ENCODE measurements at places on chromosomes 11 and 22.
A peak's percentile ranks its signal among the peaks of the same experiment; 100 is the strongest.

DNA sequence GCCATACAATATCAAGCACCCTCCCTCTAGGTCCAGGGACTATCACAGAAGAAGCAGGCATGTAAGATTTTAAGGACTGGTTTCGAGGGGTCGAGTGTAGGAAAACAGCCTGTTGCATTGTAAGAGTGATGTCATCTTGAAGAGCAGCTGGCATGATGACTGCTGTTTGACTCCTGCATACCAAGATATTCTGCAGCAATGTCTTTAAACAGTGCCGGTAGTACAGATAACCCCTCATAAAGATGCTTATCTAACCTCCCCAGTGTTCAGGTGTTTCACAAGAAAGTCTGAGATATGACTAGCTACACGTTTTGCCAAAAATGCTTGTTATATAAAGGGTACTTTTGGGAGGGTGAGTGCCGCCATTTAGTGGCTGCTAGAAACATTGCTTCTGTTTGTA is 12.0 kb downstream of the FAM111A start:
- no peak for DNase-seq

DNA sequence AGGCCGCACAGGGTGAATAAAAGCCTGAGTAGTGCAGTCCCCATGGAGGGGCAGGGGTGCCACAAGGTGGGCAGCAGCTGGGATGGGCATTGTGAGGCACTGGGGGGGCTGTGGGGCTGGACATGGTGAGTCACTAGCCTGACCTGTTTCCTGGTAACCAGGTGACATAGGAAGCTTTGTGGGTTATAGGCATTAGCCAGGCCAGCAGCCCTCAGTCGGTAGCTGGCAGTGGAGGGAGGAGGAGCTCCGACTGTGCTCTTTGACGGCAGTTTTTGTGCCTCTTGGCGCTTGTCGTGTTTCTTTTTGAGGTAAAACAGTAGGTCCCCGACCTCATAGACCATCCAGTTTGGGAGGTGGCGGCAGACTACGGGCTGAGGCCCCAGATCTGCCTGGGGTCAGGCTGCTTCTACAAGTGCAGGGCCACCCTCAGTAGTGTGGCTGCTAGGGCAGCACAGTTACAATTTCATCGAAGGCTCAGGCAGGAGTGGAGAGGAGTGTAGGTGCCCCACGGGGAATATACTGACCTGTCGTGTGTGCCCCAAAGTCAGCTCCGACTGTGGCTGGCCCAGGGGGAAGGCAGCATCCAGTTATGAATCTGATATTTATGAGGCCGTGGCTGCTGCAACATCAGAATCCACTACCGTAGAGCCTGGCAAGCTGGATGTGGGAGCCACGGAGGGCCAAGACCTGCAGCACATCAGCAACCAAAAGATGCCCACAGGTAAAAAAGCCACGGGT is 107.7 kb downstream of the CRYBB2 start:
- no peak for DNase-seq

GRCh38 chr22:50439871-50440331 is 34.9 kb downstream of the SBF1 start:
- no peak for DNase-seq

DNA sequence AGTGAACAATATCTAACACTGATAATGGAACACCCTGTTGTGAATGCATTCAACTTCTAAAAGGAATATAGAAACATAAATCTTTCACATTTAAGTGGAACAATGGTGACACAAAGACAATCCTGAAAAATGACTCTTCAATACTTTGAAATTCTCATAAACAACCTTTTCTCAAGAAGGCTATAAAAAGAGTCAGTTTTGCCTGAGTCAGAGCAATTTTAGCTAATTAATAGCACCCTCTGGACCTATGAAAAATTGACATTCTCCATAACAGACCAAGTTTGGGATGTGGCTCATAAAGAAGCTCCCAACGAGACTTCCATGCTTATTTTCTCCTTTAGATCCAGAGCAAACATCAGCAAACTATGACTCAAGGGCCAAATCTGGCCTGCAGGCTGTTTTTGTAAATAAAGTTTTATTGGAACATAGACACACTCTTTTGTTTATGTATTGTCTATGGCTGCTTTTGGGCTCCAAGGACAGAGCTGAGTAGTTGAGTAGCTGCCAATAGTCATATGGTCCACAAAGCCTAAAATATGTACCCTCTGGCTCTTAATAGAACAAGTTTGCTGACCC is 108.0 kb downstream of the MAML2 start:
- DNase-seq = no peak

DNA sequence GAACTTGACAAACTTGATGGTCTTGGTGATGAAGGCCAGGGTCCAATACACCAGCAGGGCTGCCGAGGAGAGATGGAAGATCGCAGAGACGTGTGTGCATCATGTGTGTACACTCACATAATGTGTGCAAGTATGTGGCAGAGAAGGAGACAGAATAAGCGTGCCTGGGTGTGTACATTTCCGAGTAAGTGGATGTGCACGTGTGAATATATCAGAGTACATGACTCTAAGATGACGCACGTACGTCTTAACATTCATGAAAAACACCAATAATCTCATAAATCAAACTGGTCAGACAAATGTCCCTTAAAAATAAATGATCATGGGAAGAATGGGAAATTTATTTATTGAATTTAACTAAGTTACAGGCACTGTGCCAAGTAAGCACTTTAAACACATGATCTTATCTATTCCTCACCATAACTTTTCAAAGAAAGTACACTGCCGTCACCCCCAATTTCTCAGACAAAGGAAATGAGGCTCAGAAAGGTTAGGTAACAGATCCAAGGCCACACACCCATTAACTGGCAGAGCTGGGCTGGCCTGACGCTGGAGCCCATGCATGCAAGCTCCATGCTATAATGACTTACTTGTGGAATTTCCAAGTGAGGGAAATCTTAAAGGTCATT is 13.0 kb downstream of the ABCC8 start:
- DNase-seq = no peak

DNA sequence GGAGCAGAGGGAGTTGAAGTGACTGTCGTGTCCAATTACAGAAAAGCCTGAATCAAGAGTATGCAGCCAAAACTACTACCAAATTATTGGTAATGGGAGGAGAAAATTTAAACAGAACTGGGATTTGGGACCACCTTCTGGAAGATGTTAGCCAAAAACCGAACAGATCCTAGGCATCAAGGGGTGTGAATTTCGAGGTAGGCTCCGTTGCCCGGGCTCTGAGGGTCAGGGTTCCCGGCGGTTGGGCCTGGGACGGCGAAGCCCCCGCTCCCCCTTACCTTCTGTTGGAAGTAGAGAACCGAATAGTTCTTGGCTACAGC is 313 bp downstream of the PRCP start:
- no peak for DNase-seq

DNA sequence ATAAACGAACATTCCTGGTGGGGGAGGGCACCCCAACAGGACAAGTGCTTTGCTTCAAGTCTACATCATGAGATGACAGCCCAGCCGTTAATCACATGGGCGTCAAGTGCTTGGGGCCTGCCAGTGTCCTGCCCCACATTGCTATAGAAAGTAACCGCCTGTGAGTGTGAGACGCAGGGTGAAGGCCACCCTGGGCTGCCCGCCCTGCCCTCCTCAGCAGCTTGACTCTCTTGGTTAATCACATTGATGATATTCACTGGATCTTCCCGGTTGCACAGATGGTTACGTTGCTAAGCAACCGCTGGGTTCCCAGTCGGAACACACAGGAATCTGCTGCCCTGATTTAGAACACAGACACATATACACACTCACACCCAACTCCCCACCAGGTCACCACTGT is 79.3 kb downstream of the CTTN start:
- peak; percentile 86 for DNase-seq

DNA sequence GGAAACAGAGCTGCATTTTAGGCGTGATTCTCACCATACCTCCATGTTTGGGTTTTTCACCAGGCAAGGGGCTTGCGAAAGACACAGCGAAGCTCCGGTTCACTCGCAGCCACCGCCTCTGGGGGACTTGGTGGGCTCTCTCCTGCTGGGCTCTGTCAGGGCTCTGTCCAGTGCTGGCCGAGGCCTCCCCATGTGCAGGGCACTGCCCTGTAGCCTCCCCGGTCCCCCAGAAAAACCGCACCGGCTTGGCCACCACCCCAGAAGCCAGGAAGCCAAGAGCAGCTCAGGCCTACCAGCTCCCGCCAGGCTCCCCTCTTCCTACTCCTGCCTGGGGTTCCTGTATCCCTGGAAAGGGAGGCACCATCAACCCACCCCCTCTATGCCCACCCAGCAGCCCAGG is 151.5 kb downstream of the CTTN start:
- no peak for DNase-seq

DNA sequence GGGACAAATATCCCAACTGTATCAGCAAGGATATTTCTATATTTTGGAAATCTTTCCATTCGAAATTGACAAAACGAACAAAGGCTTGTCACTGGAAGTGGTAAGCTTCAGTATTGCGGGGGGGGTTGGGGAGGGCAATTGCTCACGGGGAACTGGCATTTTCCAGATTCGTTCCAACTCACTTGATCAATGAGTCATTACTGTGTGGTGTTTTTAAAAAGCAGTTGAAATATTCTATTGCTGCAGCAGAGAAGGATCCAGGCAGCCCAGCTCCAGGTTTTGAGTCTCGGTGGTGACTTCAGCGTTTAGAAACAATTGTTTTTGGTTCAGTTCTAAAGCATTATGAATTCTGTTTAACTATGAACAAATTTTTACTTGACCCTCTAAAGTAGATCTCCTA is 33.8 kb upstream of the FBLN1 start:
- no peak for DNase-seq

DNA sequence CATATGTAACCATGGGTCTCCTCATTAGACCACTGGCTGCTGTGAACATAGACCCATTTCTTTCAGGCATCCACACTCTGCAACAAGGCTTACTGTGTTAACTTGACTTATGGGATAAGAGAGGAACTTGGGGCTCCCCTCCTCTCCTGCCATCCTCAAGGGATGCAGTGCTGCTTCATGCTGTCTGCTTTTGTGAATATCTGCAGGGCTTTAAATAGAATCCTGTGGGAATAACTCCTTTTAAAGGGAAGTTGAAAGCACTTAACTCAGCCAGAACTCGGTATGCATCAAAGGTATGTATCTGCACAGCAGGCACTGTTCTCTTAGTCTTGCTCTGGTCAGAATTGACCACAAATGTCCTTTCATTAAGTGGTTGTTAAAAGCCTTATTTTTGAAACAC is 222.5 kb upstream of the KIRREL3 start:
- DNase-seq = no peak

GRCh38 chr11:61885166-61885778 is 6.1 kb downstream of the FADS3 start:
- DNase-seq = no peak

DNA sequence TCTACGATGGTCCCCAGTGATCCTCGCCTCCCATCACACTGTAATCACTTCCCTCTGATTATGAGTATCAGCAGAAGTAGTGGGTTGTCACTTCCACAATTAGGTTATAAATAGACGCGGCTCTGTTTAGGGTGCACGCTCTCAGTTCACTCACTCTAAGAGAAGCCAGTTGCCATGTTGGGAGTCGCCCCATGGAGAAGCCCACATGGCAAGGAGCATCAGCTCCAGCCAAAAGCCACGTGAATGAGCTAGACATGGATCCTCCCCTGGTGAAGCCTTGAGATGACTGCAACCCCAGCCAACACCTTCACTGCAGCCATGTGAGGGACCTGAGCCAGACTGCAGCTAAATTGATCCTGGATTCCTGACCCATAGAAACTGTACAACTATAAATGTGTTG is 26.4 kb upstream of the MYOD1 start:
- no peak for DNase-seq

DNA sequence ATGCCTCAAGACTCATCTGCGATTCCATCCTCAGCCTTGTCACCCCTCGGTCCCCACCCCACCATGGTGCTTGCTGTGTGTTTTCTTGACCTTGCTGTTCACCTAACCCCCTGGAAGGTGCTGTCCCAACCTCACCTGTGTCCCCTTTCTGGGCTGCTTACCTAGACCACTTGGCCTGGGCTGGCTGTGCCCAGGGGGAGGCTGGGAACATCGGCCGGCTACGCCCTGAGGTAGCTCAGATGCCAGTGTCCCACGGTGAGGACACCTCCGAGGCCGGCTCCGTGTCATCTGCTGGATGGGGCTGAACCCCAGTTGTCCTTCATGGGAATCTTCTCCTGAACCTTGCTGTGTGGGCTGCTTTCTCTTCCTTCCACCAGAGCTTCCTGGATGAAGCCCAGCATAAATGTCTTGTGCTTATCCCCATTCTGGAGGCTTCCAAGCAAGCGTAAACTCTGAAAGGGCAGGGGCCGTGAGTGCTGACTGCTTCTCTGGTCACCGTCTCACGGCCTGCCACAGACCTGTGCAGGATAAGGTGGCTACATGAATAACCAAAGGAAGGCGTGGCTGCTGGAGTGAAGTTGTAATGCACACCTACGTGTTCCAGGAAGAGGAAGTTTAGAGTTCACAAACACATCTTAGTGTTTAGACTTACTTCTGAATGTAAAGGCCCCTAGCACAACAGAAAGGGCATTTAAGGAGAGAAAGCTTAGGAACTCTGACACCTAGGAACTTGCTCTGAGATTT is 724.3 kb downstream of the TBC1D22A start:
- DNase-seq = no peak

- DNase-seq = no peak
Measured at GRCh38 chr11:115920092-115920461, 415.9 kb upstream of the CADM1 start.

DNA sequence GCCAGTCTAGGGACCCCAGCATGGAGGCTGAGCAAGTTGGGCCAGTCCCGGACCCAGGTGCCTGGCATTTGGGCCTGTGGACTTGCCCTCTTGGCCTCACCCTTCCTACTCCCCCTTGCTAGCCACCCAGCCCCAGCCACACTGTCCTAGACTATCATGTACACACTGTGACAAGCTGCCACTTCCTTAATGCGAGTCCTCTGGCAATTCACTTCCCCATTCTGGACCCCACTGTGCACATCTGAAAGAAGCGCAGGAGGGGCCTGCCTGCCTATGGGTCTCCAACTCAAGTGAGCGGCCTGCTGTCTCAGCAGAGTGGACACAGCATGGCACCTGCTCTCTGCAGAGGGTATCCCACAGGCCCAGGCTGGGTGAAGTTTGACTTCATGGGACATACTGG is 68.5 kb upstream of the LMO1 start:
- DNase-seq = no peak

- DNase-seq = no peak
Measured at GRCh38 chr22:49913446-49913845, 4.8 kb downstream of the ALG12 start.

GRCh38 chr11:125923012-125923579 is 18.8 kb downstream of the DDX25 start:
- DNase-seq = peak; percentile 94

DNA sequence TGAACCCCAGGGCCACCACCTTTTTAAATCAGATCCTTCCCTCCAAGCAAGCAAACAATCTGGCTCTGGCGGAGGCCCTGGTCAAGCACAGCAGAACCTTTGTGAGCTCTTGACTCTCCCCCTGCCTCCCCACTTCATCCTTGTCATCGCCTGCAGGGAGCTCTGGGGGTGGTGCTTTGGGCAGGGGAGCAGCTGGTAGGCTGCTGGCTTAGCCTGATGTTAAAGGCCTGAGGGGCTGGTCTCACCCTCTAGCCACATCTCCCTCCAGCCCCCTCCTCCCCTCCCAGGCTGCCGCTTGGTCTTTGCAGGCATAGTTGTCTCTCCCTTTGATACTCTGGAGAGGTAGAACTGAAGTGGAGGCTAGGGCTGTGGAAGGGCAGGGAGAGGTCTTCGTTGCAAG is 50.9 kb downstream of the THAP12 start:
- DNase-seq = peak; percentile 50

- no peak for DNase-seq
Measured at GRCh38 chr11:120517801-120518291, 6.3 kb downstream of the GRIK4 start.

GRCh38 chr11:121681550-121682268 is 228.9 kb upstream of the SORL1-AS1 start:
- no peak for DNase-seq

- DNase-seq = peak; percentile 7
Measured at GRCh38 chr11:71339396-71339881, 87.1 kb upstream of the SHANK2 start.
